T-helper 22 cell (primary cell): ENCODE measurements at places on chromosomes 1 and 21.
A peak's percentile ranks its signal among the peaks of the same experiment; 100 is the strongest.

- no peak for DNase-seq
Observed at GRCh38 chr1:204711103-204711946, 25.8 kb upstream of the LRRN2 start.

- DNase-seq, result no peak
Observed at GRCh38 chr1:29973406-29973805, 737.1 kb downstream of the PTPRU start.

- no peak for DNase-seq
Observed at GRCh38 chr21:27423906-27424595, 457.2 kb upstream of the ADAMTS5 start.

GRCh38 chr1:161267321-161267720 lies 8.8 kb downstream of the PCP4L1 start:
- DNase-seq, result no peak

DNA sequence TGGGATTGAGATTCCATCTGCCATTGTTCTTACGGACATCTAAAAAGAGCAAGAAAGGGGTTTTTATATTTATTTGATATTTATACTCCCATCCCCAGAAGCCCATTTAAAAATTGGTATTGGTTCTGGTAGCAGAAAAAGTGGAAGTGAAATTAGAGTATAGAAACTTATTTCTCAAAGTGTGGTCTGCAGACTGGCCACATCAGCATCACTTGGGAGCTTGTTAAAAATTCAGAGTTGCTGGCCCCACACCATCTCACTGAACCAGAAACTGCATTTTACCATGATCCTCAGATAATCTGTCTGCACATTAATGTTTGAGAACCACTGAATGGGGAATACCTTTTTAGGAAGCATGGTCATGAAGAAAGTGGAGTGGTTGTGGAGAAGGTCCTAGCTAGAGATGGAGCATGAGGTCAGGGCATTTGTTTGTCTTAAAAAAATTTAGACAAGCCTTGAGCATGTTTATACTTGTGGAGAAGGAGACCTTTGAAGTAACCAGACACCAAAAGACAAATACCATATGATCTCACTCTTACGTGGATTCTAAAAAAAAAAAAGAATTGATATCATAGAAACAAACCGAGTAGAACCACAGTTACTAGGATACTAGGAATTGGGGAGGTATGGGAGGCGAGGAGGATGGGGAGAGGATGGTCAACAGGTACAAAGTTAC lies 116.3 kb downstream of the ST6GALNAC3 start:
- DNase-seq, result no peak

DNA sequence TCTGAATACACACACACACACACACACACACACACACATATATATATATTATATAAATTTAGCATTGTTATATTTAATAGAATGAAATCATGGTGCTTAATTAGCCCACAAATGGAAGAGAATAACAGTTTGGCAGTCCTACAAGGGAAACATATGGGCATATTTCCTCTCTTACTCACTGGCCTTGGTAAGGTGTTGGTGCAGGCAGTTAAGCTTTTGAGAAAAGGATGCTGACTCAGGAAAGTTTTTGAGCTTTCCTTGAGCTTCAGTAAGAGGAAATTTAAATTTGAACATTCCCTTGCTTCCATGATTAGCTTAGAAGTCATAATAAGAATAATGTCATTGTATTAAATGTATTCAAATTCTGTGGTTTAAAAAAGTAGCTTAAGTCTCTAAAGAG lies 37.0 kb upstream of the B3GALT5 start:
- no peak for DNase-seq

DNA sequence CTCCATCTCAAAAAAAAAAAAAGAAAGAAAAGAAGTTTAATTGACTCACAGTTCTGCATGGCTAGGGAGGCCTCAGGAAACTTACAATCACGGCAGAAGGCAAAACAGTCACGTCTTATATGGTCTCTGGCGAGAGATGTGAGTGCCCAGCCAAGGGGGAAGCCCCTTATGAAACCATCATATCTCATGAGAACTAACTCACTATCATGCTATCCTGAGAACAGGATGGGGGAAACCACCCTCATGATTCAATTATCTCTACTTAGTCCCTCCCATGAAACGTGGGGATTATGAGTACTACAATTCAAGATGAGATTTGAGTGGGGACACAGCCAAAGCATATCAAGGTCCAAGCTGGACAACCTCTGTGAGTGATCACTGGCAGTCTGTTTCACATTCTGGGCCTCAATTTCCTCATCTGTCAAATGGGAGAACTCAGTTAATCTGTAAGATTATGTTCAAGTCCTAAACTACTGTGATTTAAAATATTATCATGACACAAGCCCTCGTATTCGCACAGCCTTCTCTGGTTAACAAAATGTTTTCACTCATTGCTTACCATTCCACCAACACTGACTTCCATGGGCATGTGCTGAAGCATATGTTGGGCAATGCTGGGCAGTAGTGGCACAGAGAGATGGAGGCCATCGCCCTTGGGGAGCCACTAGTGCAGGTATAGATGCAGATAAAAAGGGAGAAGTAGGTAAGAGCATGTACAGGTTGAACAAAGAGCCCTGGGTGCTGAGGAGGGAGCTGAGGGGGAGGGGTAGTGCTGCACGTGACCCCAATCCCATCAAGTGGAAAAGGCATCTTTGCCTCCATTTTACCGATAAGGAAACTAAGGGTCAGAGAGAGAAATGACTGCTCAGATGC lies 46.2 kb upstream of the SLC2A1 start:
- DNase-seq, result no peak

- no peak for DNase-seq
Observed at GRCh38 chr1:58045094-58045705, 501.3 kb downstream of the OMA1 start.

DNA sequence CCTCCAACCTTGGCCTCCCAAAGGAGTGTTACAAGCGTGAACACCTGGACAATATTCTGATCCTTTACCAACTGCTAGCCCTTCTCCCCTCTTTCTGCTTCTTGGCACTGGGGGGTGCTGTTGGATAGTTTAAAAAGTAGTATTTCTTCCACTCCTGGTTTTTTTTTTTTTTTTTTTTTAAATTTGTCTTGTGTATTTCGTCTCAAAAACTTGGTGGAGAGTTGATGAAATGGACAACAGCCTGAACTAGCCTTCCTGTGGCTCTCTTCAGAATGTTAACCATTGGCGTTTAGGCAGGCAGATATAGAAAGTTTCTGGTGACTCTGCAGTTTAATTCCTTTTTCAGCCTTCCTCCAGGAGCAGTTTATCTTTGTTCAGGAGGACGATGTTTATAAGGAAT lies 69.7 kb upstream of the USP24 start:
- DNase-seq, result no peak

- no peak for DNase-seq
Observed at GRCh38 chr21:38819719-38820159, 14.0 kb downstream of the ETS2 start.

- no peak for DNase-seq
Observed at GRCh38 chr1:173330149-173330951, 123.2 kb upstream of the TNFSF4 start.

- no peak for DNase-seq
Observed at GRCh38 chr1:224458996-224459395, 24.4 kb upstream of the WDR26 start.

GRCh38 chr1:205032508-205032907 lies 10.5 kb upstream of the CNTN2 start:
- DNase-seq, result no peak

- DNase-seq, result no peak
Observed at GRCh38 chr1:173427146-173428054, 49.7 kb upstream of the PRDX6 start.

- DNase-seq, result no peak
Observed at GRCh38 chr1:247269133-247269532, 13.3 kb downstream of the VN1R5 start.

DNA sequence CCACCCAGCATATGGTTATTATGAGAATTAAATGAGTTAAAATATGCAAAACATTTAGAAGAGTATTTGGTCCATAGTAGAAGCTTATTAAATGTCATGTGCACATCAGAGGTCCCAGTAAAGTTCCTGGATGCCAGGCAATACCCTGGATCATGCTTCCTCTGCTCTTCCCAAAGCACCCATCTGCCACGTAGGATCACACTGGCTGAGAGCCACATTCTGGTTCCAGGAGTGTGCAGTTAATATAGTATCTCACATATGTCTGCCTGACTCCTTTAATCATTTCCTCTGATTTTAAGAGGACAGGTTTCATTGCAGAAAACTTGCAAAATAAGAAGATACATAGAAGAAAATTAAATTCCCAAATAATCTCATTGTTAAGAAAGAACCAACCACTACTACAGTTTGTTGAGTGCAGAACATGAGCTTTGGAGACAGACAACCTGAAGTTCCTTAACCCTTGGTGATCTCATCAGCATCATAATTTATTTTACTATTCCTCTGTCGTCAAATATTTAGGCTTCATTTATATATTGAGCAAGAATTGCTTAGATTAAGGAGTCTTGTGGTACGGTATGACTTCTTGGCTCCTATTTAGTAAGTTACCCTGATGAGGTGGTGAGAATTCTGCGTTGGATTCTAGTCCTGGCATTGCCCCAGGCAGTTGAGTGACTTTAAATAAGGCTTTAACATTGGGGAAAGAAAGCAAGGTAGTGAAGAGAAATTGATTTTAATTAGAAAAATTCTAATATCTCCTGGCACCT lies 12.3 kb downstream of the SGIP1 start:
- no peak for DNase-seq

GRCh38 chr1:94228640-94229375 lies 8.6 kb downstream of the ARHGAP29 start:
- no peak for DNase-seq

DNA sequence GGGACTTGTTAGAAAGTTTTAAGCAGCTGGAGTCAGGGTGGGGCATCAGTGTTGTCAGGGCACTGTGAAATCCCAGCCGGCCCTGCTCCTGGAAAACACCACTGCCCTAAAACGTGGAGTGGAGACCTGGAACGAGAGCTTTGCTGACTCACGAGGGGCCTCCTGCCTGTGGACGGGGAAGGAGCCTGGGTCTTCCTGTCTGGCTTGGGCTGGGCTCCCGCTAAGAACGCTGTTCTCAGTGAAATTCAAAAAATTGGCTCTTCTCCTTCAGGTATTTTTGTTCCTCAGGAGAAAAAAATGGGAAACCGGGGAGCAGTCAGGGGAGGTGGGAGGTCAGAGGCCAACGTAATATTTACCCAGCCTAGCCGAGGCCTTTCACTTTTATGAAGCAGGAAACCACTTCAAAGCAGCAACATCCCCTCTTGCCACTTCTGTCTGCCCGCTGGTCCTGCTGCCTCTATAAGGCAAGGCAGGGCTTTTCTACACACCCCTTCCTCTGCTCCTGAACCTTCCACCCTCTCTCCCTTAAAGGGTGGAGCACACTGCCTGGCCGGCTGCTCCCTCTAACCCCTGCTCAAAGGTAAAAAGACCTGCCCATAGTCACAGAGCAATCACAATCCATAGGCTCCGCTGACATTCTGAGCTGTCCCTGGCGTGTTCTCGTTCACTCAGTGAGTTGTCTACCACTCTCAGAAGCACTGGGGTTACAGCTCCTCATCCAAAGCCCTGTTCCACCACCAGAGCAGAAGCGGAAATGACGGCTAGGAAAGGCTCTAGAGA lies 8.0 kb downstream of the PLXNA2 start:
- no peak for DNase-seq

- peak; percentile 58 for DNase-seq
Observed at GRCh38 chr1:25675729-25676476, 59.3 kb downstream of the MAN1C1 start.

GRCh38 chr1:30012455-30013440 lies 710.6 kb downstream of the MATN1 start:
- no peak for DNase-seq

DNA sequence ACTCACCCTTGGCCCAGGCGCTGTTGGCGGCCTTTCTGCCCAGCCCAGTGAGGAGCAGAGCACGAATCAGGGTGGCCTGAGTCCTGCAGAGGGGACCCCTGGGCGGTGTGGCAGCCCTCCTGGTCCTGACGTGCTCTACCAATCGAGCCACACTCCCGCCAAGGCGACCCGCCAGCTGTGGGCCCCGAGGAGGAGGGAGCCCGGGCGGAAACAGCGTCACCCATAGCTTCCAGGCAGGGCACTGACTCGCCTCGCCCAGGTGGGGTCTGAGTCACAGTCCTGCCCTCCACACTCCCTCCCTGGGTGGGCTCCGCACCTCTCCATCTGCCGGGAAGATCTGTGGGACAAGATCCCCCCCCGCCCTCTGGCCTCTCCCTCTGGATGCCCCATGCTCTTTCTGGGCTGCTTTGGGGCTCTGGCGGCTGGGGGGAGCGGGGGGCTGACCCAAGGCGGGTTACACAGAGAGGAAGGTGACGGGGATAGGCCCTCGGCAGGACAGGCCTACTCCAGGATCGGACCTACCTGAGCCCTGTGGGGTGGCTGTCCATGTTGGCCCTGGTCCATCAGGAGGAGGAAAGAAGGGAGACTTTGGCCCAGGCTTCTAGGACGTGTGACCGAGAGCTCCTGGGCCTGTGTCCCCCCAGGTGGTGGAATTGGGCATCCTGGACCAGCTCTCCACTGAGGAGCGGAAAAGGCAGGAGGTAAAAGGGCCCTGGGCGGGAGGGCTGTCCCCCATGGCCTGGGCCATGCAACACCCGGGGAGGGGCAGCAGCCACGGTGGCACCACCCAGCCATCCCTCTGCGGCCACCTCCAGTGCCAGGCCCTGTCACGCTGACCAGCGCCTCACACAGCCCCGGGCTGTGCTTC lies 14.0 kb downstream of the ARHGEF16 start:
- DNase-seq, result no peak

DNA sequence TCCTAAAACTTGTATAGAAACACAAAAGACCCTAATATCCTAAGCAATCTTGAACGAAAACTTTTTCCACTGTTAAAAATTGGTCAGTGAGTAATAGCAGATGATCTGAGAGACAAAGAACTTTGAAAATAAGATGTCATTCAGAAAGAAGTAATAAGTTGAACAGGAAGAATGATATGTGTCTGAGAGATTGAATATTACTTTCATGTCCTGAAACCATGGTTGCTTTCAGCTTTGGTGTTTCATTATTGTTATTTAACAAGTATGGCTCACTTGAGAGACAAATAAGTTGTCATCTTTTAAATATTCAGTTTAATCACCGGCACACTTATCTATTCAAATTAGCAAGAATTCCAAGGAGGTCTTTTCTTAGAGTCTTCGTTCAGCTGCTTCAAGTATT lies 11.4 kb downstream of the PRKACB start:
- DNase-seq, result no peak

GRCh38 chr1:65189576-65190115 lies 41.6 kb downstream of the AK4 start:
- no peak for DNase-seq

DNA sequence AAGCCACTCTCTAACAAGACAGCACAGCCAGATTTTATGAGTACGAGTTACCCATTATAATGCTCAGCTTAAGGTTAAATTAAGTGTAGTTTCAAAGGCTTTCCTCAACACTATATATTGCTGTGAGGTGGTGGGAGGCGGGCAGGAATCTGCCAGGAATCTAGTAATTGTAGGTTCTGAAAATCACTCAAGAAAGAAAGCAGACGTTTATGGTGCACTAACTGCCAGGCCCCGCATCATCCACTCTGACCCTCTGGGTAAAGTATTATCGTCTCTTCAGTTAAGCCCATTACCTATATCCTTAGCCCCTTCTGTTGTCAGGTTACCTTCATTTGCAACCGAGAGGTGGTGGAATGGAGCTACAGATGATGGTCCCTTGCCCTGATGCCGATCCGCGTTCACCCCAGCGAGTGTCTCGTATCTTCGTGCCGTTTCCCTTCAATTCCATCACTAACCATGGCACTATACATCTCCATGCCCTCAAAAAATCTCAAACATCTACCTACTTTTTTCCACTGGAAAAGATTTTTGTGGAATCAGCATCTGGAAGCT lies 12.4 kb downstream of the HMGN1 start:
- DNase-seq, result no peak

- DNase-seq, result no peak
Observed at GRCh38 chr1:72936942-72937341, 654.6 kb upstream of the NEGR1 start.
